ENCODE measurements at places on chromosomes 5 and 9. TPM values are rescaled to one million over a fixed set of nuclear protein-coding genes. Genes with fewer than 3 reads are reported as not detected.
A peak's percentile ranks its signal among the peaks of the same experiment; 100 is the strongest.

The WHRN gene
- 0.41 TPM for total RNA-seq

- no peak for DNase-seq
Observed at GRCh38 chr9:121365564-121365963, 4.5 kb downstream of the STOM start.

GRCh38 chr5:8861764-8862163 is 684.1 kb downstream of the SEMA5A start:
- DNase-seq = no peak

DNA sequence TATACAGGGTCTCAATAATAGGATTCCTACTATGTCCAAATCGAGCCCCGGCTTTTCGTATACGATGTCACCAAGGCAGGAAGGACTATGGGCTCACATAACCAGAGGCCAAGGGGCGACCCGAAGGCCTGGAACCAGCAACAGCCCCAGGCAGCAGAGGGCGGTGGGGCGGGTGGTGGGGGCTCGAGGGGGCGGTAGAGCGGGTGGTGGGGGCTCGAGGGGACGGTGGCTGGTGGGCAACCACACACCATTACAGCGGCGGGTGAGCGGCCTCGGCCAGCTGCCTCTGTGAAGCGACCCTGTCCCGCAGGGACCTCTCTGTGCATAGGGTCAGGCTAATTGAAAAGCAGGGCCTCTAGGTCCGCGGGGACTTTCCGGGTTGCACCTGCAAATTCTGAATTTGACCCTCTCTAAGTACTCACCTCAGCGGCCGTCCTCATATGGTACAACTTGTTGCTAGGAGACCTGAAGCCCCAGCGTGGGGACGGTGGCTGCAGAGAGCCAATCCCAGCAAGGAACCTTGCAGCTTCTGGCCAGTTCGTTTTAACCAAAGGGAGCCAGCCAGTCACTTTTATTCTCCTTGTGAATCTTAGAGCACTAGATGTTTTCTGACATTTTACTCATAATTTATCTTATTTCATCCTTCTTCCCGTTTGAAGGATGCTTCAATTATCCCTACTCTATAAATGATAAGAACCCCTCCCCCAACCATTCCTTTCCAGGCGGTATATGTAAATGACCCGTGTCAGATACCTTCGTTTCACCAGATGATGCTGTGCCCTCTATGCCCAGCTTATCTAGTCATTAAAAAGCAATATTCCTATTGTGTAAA is at the start of gene NME5:
Gene NME5, minus strand, starts transcription at position 480 of the 832 bp plus-strand sequence. CDS start 648 bp downstream, outside the sequence.
- peak; percentile 52 for DNase-seq

The FIBCD1 gene
- total RNA-seq = 0.82 TPM

- no peak for DNase-seq
Observed at GRCh38 chr5:54159153-54159892, 151.1 kb downstream of the ARL15 start.

GRCh38 chr9:27349698-27350080 is 52.7 kb upstream of the EQTN start:
- DNase-seq = no peak

DNA sequence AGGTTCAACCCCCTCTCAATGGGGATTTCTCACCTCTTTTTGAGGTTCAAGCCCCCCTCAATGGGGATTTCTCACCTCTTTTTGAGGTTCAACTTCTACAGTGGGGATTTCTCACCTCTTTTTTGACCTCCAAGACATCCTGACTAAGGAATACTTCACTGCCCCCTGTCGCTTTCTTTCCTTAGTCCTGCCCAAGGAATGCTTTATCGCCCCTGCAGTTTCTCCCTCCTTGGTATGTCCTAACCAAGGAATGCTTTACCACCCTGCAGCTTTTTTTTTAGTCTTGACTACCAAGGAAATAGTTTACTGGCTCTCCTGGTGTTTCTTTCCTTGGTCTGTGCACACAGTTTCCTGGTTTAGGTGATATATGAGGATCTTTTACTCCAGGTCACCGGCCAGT is 9.6 kb upstream of the IRGM start:
- no peak for DNase-seq

- no peak for DNase-seq
Observed at GRCh38 chr9:114187827-114188226, 32.5 kb downstream of the COL27A1 start.

The IL7R gene
- 0.41 TPM for total RNA-seq

DNA sequence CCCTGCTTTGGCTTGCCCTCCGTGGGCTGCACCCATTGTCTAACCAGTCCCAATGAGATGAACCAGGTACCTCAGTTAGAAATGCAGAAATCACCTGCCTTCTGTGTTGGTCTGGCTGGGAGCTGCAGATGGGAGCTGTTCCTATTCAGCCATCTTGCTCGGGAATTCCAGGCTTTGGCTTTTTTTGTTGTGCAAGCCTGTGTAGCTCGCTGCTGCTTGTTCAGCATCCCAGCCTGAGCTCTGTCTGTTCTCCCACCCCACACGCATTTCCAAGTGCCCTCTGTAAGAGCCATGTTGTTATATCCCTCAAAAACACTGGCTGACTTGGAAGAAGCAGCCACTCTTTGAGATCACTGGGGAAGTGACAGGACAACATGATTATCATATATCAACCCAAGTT is 101.6 kb upstream of the DPYSL3 start:
- DNase-seq = no peak

- no peak for DNase-seq
Observed at GRCh38 chr5:173554038-173554955, 62.2 kb downstream of the BOD1 start.

DNA sequence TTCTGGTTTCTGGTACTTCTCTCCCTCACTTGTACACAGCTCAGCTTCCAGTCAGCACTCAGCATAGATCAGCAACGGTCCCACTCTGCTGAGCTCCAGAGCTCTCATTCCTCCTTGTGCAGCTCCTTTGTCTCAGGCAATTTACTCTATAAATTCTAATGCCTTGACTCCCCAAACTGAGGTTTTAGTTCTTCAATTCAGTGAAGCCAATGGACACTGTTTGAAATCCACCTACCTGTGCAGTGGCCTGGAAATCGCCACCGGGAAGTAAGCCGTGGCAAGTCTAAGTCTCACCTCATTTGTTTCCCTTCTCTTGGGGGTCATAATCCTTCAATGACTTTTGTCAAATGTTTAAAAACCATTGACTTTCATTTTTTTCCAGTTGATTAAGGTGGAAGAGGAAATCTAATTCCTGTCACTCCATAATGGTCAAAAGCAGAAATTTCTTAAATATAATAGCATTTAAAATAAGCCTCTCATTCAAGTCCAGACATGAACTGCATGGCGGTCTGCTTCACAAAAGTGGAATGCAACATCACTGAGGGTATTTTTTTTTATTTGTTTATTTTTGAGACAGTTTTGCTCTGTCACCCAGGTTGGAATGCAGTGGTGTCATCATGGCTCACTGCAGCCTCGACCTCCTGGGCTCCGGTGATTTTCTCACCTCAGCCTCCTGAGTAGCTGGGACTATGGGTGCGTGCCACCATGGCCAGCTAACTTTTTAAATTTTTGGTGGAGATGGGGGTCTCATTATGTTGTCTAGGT is 79.6 kb downstream of the C7 start:
- no peak for DNase-seq

The COL23A1 gene
- 0.82 TPM for total RNA-seq

- no peak for DNase-seq
Observed at GRCh38 chr5:9534881-9535517, 10.9 kb downstream of the SEMA5A start.

DNA sequence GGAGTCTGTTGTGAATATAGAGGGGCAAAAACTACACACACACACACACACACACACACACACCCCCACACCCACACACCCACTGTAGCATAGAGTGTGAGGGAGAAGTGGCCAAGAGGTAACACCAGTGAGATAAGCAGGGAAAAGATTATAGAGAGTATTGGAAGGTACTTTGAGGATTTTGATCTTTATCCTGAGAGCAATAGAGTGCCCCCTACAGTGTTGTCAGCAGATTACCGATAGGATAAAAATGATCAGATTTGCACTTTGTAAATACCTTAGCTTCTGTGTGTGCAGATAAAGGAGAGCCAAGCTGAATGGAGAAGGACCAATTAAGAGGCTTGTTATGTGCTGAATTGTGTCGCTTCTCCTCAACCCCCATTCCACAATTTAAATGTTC is 32.3 kb downstream of the ERCC6L2 start:
- no peak for DNase-seq

The NTRK2 gene
- total RNA-seq = 221 TPM

GRCh38 chr5:154211641-154212390 is 21.3 kb downstream of the GALNT10 start:
- no peak for DNase-seq

GRCh38 chr9:127763918-127764384 is 14.5 kb downstream of the SH2D3C start:
- peak; percentile 42 for DNase-seq

The PCA3 gene
- 0.82 TPM for total RNA-seq
